ENCODE measurements at places on chromosomes 1 and 21.

GRCh38 chr1:67647036-67647798, 37.8 kb upstream of the GADD45A start:
- DNase-seq = peak; percentile 38

DNA sequence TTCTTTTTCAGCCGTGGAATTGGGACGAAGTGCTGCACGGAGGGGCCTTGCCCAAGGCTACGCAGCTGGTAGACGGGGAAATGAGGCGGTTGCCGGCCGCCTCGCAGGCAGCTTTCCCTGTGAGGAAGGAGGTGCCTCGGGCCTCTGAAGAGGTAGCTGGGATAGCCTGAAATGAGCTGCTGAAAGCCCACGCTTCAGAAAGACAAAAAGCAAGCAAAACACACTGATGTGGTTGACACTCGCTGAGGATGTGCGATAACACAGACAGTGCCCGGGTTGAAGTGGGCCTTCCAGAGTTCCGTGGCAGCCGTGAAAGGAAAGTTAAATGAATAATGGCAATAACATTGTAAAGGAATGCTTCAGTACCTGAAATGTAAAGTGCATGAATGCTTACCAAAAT, 47.2 kb downstream of the S1PR1 start:
- DNase-seq = no peak

GRCh38 chr1:157404063-157404501, 148.2 kb downstream of the FCRL5 start:
- no peak for DNase-seq

- no peak for DNase-seq
Observed at GRCh38 chr1:36522021-36522420, 39.3 kb upstream of the CSF3R start.

- no peak for DNase-seq
Observed at GRCh38 chr1:43277116-43277876, 7.5 kb downstream of the TMEM125 start.

GRCh38 chr1:151807131-151807530, 1.9 kb upstream of the LINGO4 start:
- DNase-seq = no peak

DNA sequence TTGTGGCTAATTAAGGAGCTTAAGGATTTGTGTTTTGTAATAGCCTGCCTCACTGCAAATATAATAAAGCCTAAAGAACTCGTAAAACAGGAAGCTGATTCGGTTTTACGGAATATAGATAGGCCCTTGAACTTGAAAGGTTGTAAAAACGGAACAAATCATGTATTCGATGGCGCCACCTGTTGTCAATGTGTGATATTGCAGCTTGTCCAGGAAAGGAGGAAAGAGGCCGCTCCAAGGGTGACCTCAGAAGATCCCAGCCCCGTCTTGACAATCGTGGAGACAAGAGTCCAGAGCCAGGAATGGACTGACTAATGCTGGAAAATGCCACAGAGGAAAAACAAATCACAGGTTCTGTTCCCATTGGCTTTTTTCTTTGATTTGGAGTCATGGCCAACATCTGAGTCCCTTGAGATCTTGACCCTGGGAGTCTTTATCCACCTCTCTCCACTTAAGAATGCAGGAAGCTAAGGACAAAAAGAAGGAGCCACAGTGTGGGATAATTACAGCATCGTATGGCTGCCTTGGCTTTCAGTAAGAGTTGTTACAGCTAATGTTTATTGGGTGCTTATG, 7.0 kb upstream of the IGSF21 start:
- DNase-seq = peak; percentile 91

- no peak for DNase-seq
Observed at GRCh38 chr1:61566177-61566576, 158.8 kb downstream of the TM2D1 start.

DNA sequence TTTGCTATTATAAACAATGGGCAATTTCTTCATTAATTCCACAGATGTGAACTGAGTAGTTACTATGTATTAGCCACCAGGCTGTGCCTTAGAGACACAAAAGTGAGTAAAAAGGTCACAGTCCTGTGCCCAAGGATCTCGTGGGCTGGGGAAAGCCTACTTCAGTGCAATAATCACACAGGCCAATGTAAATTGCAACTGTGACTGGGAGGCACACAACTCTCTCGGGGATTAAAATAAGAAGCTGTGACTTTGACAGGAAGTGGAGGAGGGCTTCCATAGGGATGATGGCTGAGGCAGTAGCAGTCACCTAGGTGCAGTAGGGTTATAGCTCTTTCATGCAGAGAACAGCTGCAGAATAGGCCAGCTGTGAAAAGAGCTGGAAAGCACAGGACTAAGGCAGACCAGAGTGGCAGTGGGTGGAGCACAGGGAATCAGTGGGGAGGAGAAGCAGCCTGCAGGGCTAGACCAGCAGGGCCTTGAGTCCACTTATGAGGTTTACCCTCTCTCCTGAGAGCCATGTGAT, 121.9 kb downstream of the MAB21L3 start:
- DNase-seq = no peak

DNA sequence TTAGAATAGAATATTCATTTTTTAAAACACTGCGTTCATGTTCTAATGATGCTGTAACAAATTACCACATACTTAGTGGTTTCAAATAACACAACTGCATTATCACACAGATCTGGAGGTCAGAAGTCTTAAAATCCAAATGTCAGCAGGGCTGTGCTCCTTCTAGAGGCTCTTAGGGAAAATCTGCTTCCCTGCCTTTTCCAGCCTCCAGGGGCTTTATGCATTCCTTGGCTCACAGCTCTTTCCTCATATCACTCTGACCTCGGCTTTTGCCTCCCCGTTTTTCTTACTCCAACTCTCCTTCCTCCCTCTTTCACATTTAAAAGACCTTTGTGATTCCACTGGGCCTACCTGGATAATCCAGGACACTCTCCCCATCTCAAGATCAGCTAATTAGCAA, 18.6 kb upstream of the FMN2 start:
- DNase-seq = peak; percentile 20

DNA sequence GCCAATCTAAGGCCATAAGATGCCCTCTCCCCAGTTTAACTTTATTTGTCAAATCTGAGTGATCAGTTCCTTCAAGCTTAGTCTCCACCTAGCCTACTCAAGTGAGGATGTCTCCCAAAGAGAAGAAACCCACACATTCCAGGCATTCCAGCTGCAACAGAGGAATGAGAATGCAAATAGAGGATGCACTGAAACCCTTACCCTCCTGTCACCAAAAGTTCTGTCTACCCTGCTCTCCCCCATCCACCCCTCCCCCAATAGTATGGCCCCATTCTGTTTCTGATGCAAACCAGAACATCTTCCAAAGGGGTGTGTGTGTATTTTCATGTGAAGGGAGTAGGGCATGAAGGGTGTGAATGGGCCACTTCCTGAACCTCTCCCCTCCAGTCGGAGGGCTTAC, 3.0 kb downstream of the DUSP23 start:
- no peak for DNase-seq

- no peak for DNase-seq
Observed at GRCh38 chr1:9269078-9269501, 23.6 kb upstream of the SPSB1 start.

DNA sequence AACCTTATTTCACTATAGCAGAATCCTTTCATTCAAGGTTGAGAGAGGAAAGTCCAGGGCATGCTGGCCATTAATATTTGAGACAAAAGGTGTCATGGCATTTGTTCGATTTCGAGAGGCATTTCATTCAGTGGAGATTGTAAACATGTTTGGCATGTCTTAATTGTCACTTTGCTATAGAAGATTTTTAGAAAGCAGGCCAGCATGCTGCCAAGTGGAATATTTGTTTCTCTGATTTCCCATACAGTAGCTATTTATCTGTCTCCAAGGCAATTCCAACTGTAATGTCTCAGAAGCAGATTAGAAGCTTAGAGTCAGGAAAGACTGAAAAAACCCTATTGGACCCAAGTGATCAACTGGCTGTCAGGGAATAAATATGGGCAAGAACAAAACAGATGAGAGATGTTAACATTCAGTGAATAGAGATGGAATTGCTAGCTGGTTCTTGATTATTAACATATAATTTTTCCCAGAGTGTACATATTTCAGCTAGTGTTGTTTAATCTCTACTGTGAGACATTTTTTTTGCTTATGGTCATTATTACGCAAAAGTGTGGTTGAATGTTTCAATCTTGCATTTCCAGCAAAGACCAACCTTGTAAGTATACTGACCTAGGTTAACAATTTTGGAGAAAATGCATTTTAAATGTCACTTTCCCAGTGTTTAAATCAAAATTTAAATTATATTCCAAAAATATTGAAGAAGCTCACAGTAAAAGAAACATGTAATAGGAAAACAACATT, 174.6 kb downstream of the KCNK2 start:
- no peak for DNase-seq

- DNase-seq = peak; percentile 99
Observed at GRCh38 chr1:246931549-246932365, at the start of gene AHCTF1. Gene AHCTF1, minus strand, starts transcription at chr1:246931948. Its CDS starts 13,578 bp downstream, at chr1:246918370.

GRCh38 chr1:74467786-74468377, 44.5 kb downstream of the LRRC53 start:
- DNase-seq = no peak

GRCh38 chr1:20727746-20728316, 4.7 kb downstream of the SH2D5 start:
- DNase-seq = no peak

GRCh38 chr1:193850745-193851144, 664.3 kb upstream of the B3GALT2 start:
- DNase-seq = no peak

GRCh38 chr1:151189637-151190445, at the start of gene VPS72:
Gene VPS72, minus strand, starts transcription at chr1:151190197. Its CDS starts 76 bp downstream, at chr1:151190121.
- peak; percentile 91 for DNase-seq

- DNase-seq = no peak
Observed at GRCh38 chr1:71492298-71493041, 411.6 kb upstream of the ZRANB2 start.

DNA sequence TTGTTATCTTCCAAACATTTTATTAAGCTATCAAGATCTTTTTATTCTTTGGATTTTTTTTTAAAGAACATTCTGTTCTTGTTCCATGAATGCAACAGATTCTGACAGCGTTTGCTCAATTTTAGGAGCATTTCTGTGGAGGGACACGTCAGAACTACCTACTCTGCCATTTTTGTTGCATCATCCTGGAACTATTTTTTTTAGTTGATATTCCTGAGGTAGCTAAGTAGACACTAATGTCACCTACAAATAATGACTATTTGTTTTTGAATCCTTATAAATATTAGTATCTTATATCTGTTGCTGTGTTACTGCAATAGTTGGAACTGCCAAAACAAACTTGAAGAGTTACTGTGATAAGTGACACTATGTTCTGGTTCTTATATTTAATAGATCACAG, 57.2 kb downstream of the DNAI4 start:
- no peak for DNase-seq

GRCh38 chr1:226029093-226029496, 30.0 kb upstream of the SDE2 start:
- no peak for DNase-seq

GRCh38 chr1:109151146-109151990, 37.5 kb downstream of the ELAPOR1 start:
- DNase-seq = peak; percentile 53

- no peak for DNase-seq
Observed at GRCh38 chr1:182667848-182668505, 16.4 kb downstream of the RGS8 start.

GRCh38 chr1:108009603-108010195, 44.7 kb upstream of the VAV3 start:
- peak; percentile 48 for DNase-seq

- DNase-seq = no peak
Observed at GRCh38 chr1:58266242-58266641, 280.3 kb downstream of the OMA1 start.

DNA sequence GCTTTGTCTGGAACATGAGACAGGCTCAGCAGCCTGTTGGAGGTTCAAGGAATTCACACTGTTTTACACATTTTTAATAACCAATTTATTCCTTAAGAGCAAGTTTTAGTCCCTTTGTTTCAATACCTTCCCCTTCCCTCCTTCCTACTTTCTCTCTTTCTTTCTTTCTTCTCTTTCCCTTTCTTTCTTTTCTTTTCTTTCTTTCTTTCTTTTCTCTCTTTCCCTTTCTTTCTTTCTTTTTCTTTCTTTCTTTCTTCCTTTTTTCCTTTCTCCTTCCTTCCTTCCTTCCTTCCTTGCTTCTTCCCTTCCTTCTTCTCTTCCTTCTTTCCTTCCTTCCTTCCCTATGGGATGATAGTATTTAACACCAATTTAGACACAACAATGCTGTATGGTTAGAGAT, 164.2 kb downstream of the CENPF start:
- DNase-seq = no peak

DNA sequence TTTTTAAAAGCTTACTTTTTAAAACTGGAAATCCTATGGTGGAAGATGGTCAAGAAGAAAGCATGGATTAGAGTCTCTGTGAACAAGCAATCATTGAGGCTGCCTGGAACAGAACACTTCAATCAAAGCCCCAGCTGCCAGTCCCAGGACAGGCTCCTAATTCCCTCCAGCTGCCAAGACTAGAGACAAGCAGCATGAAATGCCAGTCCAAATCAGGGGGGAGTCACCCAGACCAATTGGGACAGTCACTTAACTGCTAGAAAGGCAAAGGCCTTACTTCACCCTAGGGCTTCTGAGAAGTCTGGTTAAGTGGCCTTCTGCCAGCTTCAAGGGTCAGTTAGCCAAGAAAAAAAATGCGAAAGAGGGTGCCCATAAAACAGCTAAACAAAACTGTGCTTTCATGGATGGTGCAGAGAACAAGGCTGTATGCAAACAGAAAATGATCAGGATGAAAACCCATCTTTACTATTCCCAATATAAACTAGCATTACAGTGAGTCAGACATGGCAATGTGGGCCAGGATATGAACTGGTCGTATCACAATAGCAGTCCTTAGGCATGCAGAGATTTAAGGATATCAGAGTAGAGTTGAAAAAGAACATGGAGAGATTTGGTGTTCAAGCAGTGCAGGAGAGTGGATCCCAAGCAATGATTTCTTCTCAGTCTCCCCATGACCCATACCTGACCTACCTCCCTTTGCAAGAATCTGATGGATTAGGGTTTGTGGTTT, 31.0 kb upstream of the MAN1A2 start:
- DNase-seq = no peak

DNA sequence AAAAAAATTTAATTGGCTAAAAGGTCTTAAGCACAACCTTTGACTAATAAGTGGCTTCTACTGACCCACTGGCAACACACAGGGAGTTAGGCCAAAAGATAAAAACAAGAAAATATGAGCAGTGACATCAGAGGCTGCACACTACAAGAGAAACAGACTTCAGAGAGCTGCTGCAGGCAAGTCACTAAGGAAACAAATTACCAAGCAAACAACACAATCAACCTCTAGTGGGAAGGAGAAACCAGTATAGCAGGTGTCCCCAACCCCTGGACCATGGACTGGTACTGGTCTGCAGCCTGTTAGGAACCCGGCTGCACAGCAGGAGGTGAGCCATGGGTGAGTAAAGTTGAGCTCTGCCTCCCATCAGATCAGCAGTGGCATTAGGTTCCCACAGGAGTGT, 20.8 kb upstream of the ENSA start:
- no peak for DNase-seq

Measured in AG20443 (cell line).